ENCODE measurements at places on chromosomes 2 and 18.

GRCh38 chr2:209463226-209463625, 39.4 kb downstream of the MAP2 start:
- DNase-seq: no peak

GRCh38 chr18:37565977-37566478, 430 bp upstream of the CELF4 start:
- DNase-seq: no peak

GRCh38 chr2:19812166-19812565, 89.6 kb downstream of the TTC32 start:
- DNase-seq: no peak

DNA sequence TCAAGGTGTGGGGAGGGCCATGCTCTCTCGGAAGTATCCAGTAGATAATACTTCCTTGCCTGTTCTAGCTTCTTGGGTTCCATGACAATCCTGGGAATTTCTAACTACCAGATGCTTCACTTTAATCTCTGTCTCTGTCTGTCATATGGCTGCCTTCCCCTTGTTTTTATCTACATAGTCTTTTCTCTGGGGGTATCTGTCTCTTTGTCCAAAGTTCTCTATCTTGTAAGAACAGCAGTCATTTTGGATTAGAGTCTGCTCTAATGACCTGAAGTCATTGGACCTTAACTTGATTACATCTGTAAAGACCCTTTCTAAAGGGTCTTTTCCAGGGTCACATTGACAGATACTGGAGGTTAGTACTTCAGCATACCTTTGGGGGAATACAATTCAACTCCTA, 11.4 kb upstream of the EPB41L5 start:
- no peak for DNase-seq
